ENCODE measurements at places on chromosomes 13 and 19.
A peak's percentile ranks its signal among the peaks of the same experiment; 100 is the strongest.

DNA sequence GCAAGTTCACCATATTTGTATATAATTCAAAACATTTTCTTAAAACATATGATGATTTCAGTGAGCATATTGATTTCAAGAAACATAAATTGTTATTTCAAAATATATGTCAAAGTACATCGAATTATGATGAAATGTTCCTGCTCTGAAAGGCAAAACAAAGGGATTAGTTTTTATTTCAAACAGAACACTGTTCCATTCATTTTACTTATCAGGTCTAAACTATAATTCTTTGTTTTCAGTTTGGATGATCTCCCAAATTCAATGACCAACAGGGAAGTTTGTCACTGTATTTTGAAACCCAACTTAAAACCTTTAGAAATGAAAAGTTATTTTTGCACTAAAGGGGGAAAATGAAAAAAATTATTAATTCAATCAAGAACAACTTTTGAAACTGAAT is 610.2 kb downstream of the SLITRK1 start:
- DNase-seq = no peak

GRCh38 chr19:18041054-18041453 is 33.1 kb downstream of the ARRDC2 start:
- DNase-seq = no peak

GRCh38 chr19:38742296-38742695 is 2.0 kb downstream of the CAPN12 start:
- DNase-seq = no peak

DNA sequence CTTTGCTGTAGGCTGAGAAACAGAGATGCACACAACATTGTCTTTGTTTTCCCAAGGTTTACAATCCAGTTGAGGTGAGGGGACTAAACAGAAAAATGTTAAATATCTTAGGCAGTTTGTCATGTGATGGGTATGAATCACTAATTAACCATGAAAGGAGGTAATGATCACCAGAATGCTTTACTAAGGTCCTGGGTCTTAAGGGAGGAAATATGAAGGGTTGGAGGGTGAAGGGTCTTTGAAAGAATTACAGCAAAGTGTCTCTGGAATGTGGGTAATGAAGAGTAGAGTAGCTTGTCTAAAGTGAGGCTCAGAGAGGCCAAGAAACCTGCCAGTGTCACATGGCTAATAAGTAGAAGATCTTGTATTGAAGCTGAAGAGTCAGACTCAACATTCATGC is 19.0 kb downstream of the BIVM start:
- no peak for DNase-seq

DNA sequence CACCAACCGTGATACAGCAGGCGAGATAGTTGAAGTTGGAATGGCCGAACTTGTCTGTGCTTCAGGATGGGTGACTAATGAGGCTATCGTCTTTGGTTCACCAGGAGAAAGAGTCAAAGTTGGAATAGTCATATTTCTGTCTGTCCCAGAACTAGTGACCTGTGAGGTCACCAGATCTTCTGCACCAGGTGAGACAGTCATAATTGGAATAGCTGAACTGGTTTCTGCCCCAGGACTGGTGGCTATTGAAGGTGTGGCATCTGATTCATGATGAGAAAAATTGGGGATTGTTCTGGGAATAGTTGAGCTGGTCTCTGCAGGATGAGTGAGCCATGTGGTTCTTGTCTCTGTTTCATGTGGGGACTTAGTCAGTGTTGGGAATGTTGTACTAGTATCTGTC is 71.6 kb downstream of the MUC16 start:
- no peak for DNase-seq

DNA sequence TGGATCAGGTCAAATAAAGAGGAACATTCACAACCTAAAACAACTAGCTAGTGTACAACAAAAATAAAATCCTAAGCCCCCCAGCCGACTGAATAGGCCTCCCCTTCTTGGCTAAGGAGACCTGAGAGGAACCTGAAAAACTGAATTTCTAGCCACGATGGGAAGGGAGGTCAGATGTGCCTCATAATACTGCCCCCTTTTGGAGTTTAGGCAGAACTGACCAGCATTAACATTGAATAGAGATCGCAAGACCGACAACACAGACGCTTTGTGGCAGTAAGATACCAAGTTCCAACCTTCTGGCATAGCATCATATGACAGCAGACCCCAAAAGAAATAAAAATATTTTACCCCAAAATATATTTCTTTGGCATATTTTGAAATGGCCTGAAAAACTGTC is 15.9 kb downstream of the CBY2 start:
- no peak for DNase-seq

- DNase-seq = no peak
Measured at GRCh38 chr19:49200238-49200862, 42.8 kb downstream of the TRPM4 start.

- DNase-seq = no peak
Measured at GRCh38 chr13:51874651-51875050, 12.9 kb downstream of the CCDC70 start.

DNA sequence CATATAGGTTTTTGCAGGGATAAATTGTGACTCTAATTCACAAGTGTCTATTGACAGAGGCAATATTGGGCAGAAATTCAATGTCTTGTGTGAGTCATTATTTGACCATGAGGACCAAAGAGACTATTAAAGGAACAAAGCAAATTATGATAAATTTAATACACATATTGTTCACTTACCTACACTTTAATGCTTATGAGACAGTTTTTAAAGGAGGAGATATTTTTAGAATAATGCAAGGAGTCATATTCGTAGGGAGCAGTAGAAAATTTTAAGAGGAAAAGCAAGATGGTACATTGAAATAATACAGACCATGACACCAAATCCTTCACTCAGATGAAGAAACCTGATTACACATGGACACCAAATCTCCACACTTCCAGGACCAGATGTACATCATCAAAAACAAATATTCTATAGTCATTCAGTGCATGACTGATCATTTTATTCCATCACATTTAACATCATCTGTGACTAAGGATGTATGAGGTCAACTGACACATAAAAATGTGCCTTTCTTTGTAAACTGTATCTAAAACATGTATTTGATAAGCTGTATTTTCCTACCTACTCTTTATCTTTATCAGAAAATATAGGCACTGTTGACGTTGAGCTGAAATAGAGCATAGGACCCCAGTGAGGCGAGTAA is 4.2 kb upstream of the OR7A17 start:
- no peak for DNase-seq

- DNase-seq = peak; percentile 44
Measured at GRCh38 chr19:17415121-17415520, 4.7 kb upstream of the MVB12A start.

DNA sequence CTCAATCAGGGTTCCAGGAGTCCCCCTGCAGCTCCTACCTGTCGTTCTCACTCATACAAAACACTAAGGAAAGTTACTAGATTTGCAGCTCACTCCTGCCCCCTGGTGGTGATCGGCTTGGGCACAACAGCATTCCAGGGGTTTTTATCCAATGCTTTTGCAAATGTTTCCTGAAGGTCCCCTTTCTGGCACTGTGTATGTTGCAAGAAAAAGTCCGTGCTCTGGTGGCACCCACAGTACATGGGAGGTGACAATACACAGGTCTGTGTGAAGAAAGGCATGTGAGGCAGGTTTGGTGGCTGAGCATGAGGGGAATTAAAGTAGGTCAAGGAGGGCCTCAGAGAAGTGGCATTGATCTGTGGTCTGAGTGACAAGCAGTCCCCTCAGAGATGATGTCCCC is 8.6 kb upstream of the TYK2 start:
- peak; percentile 75 for DNase-seq

DNA sequence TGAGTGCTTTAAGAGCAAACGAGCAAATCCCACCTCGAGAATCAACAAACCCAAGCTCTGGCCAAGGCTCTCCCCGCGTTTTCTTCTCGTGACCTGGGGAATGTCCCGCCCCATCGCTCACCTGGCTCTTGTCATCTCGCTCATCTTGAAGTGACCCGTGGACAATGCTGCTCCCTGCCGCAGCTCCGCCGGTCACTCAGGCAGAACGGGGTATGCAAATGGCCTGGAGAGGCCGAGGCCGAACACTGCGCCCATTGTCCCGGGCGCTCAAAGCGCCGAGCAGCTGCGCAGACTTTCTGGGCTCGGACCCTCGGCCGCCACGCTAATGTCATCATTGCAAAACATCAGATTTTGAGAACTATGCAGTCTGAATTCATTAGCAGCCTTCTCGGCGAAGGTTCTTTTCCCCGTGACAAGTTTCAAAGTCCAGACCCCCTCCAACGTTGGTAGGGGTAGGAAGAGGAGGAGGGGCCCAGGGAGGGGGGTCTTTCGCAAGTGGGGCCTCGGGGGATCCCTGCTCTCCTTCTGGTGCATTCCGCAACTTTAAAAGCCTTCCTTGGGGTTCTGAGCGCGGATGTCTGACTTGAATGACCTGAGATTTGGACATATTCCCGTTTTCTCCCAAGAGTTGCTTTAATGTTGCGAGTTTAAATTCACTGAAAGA is 39.7 kb downstream of the SOX1 start:
- no peak for DNase-seq

GRCh38 chr19:51415187-51415586 is 2.3 kb downstream of the SIGLEC10 start:
- DNase-seq = no peak

DNA sequence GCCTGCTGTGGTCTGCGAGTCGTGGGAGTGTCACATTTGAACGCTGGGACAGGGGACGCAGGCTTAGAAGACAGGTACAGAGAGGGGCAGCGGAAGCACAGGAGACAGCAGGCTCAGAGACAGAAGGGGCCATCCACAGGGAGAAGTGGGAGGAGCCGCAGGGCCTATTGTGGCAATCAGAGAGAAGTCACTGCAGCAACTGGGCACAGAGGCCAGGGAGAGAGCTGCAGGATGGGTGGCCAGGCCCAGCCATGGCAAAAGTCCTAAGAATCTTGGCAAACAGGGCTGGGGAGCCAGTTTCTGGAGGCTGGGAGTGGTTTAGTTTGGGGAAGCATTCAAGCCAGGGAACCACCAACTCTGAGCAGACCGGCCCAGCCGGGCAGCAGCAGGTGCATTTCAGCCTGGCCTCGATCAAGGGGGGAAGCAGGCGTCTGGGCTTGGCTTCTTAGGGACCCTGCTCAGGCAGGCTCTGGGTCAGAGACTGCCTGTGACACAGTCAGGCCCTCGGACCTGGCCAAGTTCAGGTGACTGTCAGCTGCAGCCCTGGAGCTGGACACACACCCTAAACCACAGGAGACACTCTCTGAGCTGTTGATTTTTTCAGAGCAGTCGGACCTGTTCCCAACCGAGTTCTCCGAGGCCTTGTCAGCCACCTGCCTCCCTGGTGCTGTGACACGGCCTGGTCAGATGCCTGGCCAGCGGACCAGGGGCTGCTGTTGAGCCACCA is 11.8 kb downstream of the SH3GL1 start:
- no peak for DNase-seq

DNA sequence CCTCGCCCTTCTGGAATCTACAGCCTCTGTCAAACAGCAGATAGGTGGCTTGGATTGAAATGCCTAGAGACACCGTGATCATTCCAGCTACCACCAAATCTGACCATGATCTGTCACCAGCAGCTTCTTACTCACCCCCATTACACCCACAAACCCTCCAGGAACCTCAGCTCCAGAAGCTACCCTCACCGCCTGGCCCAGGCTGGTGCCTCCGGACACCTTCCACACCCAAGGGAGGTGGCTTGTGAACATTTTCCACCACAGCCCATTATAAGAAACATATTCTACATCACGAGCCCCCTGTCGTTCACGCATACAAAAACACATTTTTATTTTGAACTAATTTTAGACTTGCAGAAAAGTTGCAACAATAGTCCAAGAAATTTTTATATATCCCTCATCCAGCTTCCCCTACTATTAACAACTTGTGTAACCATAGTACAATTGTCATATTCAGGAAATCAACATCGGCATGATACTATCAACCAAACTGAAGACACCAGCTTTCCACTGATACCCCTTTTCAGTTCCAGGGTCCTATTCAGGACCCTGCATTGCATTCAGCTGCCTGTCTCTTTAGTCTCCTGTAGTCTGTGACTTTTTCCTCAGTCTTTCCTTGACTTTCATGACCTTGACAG is 15.4 kb upstream of the UBE2L5 start:
- no peak for DNase-seq

GRCh38 chr13:98842070-98842469 is 89.6 kb upstream of the SLC15A1 start:
- DNase-seq = no peak

DNA sequence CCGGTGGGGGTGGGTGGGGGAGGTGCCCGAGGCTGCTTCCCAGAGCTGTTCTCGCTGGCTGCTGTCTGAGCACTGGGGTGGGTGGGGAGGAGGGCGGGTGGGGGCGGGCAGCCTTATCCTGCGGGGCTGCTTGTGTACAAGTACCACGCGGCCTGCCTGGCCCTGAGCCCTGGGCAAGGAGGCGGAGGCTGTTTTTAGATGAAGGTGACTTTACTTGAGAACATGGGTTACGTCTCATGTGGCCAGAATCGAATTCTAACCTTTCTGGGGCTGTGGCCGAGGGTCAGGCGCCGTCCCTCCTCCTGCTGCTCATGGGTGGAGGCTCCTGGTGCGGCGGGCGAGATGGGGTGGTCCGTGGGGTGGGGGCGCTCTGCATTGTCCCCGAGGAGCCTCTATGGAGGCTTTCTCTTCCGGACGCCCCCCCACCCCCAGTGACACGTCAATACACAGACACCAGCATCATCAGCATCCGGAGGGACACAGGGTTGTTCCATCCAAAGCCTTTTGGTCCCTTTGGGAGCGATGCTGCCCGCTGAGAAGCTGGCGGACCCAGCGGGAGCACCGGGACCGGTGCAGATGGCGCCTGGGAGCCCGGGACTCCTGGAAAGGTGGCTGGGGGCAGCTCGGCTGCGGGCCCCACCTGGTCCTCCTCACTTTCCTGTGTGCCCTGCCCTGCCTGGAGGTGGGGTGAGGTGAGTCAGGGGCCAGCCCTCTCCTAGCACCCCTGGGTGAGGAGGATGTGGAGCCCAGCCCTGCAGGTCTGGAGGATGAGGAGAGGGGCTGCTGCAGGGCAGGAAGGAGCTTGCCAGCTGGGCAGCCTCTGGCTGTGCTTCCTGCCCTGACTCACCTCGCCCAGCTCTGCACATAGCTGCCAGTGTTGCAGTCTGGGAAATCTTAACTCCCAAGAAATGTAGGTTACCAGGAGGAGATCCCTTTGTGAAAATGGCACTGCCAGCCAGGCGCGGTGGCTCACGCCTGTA is 3.4 kb downstream of the BSG start:
- DNase-seq = no peak

DNA sequence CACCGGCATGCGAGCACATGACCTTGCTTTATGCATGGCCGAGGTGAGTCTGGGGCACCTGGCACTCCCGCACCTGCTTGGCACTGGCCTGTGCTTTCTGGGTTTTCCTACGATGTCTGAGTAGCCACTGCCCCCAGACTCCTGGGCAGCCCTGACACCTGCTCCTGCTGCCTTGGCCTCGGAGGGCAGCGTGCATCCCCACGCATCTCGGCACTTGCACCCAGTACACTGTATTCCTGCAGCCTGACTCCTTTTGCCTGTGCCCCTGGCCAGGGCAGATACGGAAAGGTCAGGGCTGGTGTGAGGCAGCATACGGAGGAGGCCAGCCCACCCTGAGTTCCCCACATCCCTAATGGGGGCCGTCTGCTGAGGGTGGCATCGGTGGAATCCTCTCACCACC is 340.6 kb downstream of the TEX29 start:
- no peak for DNase-seq

Measured in NCI-H2171 (cell line).